ENCODE measurements at places on chromosomes 16 and 17.

DNA sequence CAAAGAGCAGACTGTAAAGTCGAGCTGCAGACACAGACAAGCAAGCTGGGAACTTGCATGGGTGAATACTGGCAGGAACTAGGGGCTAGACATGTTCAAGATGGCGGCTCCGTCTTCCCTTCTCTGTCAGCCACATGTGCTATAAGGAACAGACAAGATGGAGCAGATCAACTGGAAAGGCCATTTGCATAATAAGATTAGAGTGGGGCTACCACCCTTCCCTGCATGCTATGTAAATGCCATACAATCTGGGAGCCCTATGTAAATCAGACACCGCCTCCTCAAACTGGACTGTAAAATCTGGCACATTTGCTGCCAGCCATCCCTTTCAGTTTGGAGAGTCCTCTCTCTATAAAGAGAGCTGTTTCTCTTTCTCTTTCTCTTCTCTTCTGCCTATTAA lies 640.1 kb upstream of the CDH8 start:
- no peak for DNase-seq

DNA sequence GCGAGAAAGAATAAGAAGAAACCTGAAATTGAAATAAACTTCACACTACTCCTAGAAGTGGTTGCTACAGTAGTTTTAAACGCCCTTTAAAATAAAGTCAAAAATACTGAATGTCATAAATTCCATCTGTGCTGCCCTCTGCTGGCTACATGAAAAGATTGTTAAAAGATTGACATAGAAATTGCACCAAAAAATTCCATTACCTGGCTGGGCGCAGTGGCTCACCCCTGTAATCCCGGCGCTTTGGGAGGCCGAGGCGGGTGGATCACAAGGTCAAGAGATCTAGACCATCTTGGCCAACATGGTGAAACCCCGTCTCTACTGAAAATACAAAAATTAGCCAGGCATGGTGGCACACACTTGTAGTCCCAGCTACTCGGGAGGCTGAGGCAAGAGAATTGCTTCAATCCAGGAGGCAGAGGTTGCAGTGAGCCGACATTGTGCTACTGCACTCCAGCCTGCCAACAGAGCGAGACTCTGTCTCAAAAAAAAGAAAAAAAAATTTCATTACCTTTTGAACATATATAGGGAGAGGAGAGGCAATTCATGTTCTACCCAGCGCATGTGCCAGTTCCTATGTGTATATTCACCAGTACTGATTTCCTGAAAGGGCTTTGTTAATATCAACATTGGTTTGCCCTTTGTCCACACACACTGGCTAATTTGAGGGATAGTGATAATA lies 36.5 kb downstream of the CYTH1 start:
- DNase-seq, result no peak

- DNase-seq, result peak; percentile 46
Measured at GRCh38 chr17:80948019-80948975, 43.3 kb upstream of the CHMP6 start.

GRCh38 chr16:4692460-4693295 lies 684 bp upstream of the NUDT16L1 start:
- peak; percentile 55 for DNase-seq

DNA sequence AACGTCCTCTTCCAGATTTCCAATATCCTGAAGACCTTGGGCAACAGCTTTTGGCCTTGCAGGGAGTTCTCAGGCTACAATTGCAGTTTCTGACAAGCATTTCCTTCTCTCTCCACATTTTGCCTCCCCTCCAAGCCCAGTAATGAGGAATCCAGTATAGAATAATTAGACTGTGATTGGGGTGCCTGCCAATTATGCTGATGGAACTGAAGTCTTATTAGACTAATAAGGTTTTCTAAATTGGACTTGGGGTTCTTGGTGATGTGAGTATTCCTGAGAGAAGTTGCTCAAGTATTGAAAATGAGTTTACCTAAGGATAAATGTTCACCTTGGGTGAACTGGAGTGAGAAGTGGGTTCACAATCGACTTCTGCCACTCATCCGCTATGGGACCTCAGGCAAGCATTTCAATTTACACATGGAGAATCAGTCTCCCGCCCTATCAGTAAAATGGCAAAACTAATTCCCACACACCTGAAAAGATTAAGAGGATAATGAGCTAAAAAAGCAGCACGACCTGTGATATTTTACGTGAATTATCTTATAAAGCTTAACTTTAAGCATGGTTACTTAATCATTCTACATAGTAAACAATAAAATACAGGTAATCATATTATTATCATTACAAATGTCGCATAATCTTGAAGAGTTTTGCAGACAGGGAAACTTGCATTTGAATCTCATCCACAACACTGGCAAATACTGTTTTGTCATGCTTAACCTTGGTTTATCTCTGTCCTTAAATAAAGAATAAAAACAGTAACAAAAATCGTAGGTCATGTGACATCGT lies 628.0 kb downstream of the TMEM114 start:
- no peak for DNase-seq

GRCh38 chr17:36722121-36722902 lies 120.9 kb downstream of the MRM1 start:
- DNase-seq, result peak; percentile 82

GRCh38 chr16:78137782-78138616 lies 38.5 kb downstream of the WWOX start:
- DNase-seq, result no peak

- no peak for DNase-seq
Measured at GRCh38 chr16:2949705-2950352, 14.2 kb upstream of the KREMEN2 start.

- no peak for DNase-seq
Measured at GRCh38 chr16:4244254-4245076, 2.6 kb upstream of the SRL start.

GRCh38 chr16:56607109-56607618 lies 1.2 kb upstream of the MT2A start:
- peak; percentile 79 for DNase-seq

DNA sequence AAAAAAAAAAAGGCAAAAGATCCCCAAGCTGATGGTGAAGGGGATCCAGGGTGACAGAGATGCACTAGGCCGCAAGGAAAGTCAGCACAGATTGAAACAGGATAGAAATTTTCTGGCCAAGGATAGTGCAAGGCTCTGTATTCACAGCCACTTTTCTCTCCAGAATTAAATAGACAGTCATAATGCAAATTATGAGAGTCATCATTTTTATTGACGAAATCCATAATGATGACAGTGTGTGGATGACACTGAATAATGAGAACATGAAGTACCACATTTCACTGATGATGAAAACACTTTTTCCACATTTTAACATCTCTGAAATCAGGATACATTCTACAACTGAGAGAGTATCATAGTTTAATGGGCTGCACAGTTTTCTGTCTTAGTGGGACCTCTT lies 72.5 kb downstream of the CDYL2 start:
- DNase-seq, result no peak

GRCh38 chr16:85291302-85292148 lies 179.3 kb upstream of the CIBAR2 start:
- peak; percentile 80 for DNase-seq

GRCh38 chr16:55176901-55177300 lies 147.1 kb upstream of the IRX6 start:
- DNase-seq, result no peak

DNA sequence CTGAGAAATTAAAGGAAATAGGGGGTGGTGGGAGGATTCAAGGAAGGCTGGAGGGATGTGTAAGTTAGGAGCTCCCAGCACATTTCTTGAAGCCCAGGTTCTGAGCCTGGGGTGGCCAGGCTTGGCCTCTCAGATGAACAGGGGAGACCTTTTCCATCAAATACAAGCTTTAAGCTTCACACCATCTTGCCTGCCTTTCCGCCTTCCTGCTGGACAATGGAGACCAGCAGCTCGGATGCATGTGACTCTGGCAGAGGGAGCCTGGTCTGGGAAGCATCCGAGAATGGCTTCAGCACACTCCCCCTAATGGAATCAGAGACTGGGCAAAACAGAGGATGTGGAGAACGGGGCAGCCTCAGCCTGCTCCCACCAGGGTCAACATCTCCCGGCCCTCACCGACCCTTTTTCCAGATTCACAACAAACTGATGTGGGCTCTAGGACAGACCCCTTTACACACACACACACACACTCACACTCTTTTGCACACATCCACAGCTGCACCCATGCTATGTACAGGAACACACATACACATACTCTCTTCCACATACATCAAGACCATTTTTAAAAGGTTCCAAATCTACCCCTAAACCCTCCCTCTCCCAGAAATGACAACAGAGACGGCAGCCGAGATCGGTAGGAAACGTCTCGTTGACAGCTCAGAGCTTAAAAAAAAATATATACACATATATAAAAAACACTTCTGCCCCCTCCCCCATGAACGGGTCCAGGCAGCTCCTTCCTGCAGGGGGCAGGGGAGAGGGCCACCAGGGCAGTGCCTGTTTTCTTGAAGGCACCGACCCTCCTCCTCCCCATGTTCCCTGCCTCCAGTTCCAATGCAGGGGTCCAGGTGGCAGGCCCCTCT lies 6.5 kb upstream of the ATXN7L3 start:
- no peak for DNase-seq

DNA sequence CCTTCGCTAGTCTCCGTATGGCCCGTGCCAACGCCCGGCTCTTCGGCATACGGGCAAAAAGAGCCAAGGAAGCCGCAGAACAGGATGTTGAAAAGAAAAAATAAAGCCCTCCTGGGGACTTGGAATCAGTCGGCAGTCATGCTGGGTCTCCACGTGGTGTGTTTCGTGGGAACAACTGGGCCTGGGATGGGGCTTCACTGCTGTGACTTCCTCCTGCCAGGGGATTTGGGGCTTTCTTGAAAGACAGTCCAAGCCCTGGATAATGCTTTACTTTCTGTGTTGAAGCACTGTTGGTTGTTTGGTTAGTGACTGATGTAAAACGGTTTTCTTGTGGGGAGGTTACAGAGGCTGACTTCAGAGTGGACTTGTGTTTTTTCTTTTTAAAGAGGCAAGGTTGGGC lies 2.5 kb downstream of the RPL13 start:
- no peak for DNase-seq

DNA sequence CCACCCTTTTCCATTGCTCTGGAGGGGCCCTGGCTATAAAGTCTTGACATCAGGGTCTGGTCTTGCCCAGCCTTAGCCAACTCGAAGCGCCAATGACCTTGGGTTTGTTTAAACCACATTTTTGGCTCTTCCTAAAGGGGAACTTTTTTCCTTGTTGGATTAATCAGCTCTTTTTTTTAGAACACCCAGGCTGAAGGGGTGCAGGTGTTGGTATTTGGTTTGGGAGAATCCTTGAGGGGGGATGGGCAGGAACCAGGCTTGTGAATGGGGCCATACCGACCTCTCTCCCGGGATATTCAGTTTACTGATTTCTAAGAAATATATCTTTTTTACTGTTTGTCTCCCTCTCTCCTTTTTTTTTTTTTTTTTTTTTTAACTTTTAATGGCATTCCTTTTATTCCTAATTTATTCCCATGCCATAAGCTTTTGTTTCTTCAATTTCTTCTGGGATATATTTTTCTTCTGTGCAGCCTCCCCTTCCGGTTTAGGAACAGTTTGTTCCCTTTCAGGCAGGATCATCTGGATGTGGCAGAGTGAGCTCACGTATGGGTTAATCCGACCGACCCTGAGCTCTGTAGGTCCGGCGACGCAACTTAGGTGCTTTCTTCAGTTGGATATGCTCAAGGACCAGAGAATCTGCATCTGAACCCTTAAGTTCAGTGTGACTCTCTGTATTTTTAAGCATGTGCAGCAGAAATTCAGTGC lies 129.5 kb downstream of the ABCC6 start:
- DNase-seq, result no peak

- no peak for DNase-seq
Measured at GRCh38 chr16:50632927-50633800, 47.9 kb downstream of the SNX20 start.

DNA sequence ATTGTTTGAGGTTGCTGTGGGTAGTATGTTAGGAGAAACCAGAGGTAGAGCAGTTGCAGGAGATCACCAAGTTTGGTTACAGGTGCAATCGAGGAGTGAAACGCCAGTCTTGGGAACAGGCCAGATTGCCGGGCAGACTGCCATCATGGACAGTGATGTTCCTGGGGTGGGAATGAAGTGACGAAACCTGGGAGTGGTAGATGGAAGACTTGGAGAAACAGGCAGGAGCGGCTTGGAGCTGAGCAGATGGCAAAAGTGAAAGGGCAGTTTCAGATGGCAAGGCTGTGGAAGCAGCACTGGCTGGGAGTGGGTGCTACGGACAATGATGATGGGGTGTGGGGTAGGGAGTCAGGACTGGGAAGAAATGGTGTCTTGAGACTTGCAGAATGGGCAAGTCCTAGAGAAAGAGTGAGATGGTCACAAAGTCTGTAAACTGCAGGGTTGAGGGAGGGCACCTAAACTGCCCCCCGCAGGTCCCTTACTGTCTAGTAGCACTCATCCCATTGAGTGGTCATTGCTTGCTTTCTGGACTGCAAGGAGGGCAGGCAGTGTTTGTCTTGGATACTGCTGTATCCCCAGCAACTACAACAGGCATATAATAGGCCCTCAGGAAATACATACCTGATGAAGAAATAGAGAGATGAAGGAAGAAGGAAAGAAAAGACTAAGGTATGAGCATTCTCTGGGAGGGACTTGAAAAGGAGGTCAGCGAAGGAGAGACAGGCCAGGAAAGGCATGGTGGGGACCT lies 29.5 kb upstream of the ULK2 start:
- peak; percentile 76 for DNase-seq

Data from mucosa of descending colon (tissue), 3 donors.